ENCODE measurements at places on chromosomes 12 and 14. TPM values are rescaled to one million over a fixed set of nuclear protein-coding genes. Genes with fewer than 3 reads are reported as not detected.

- H3K4me3 ChIP-seq, result no peak overlapping the region
- H3K27ac ChIP-seq, result no peak overlapping the region
- no peak for DNase-seq
- no peaks in the 10 kb centered on the region for H3K27me3 ChIP-seq
- no peaks in the 10 kb centered on the region for H3K36me3 ChIP-seq
Observed at GRCh38 chr14:31060253-31060875, 34.2 kb upstream of the STRN3 start.

DNA sequence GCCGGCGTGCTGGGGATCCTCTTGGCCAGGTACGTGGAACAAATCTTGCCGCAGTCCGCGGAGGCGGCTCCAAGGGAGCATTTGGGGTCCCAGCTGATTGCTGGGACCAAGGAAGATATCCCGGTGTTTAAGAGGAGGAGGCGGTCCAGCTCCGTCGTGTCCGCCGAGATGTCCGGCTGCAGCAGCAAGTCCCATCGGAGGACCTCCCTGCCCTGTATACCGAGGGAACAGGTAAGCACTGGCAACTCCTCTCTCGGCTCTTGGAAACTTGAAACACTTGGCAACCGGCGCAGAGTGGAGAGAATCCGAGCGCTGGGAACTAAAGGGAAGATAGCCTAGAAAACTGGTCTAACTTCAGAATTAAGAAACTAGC, 1.7 kb downstream of the PDE3A start:
- H3K4me1 ChIP-seq, result no peaks in the 10 kb centered on the region
- no peak for DNase-seq
- H3K36me3 ChIP-seq, result no peaks in the 10 kb centered on the region
- no peak overlapping the region for H3K4me3 ChIP-seq

The ZDHHC22 gene
- total RNA-seq, result not detected

DNA sequence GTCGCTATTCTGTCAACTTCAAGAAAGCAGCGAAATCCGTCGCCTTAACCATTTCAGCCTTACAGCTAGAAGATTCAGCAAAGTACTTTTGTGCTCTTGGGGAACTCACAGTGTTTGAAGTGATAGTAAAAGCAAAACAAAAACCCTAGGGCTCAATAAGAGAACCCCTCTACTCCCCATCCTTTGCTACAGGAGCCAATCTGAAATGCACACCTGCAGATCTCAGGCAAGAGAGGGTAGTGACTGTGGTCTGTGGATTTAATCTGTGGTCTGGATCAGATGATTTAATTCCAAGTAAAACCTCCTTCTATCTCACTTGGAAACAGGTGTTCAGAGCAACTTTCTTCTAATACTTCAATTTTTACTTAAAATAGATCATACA, 422.9 kb upstream of the OR4E1 start:
- peaks cover 47% of the 10 kb centered on the region for H3K4me1 ChIP-seq
- H3K4me3 ChIP-seq, result peak overlapping the region; percentile 69
- no peaks in the 10 kb centered on the region for H3K36me3 ChIP-seq
- H3K27me3 ChIP-seq, result no peaks in the 10 kb centered on the region
- peak overlapping the region; percentile 87 for H3K27ac ChIP-seq
- peak; percentile 29 for DNase-seq

- DNase-seq, result no peak
- H3K36me3 ChIP-seq, result no peaks in the 10 kb centered on the region
- H3K4me3 ChIP-seq, result no peak overlapping the region
- H3K27me3 ChIP-seq, result peaks cover 2% of the 10 kb centered on the region
- no peak overlapping the region for H3K27ac ChIP-seq
Observed at GRCh38 chr12:48779869-48780268, 9.0 kb downstream of the ADCY6 start.

DNA sequence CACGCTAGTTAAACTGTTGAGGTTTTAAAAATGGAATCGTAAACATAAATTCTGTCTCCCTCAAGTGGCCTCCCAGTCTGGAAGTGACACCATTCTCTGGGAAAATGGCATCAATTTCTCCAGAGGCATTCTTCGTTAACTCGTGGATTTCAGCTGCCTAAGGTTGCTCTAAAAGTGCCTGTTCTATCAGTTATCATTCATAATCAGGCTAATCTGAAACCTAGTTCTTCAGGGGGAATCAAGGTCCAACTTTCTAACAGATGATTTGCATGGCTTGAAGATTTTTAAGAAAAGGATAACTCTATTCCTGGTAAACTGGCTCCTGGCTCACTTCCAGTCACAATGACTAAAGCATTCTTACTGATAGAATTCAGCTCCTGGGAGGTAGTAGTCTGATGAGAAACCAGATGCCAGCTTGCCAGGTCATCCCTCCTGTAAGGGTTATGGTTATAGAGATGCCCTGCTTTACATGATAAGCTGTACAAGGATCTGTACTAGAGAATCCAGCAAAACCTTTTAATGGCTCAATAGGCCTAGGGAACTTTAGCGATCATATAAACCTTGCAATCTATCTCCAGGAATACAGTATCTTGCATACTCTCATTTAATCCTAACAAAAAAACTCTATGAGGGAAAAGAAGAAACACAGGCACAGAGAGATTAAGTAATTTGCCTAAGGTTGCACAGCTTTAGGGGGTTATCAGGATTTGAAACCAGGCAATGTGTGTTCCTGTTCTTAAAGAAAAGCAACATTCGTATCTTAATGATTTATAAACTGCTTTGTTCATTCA, 1.5 kb downstream of the L3HYPDH start:
- H3K36me3 ChIP-seq, result peaks cover 20% of the 10 kb centered on the region
- no peak for DNase-seq
- peak overlapping the region; percentile 79 for H3K27ac ChIP-seq
- H3K27me3 ChIP-seq, result no peaks in the 10 kb centered on the region

The FZD10 gene
- total RNA-seq, result not detected

The TAS2R7 gene
- total RNA-seq, result not detected

GRCh38 chr14:89615421-89615820, 198.4 kb upstream of the FOXN3 start:
- peaks cover 39% of the 10 kb centered on the region for H3K36me3 ChIP-seq
- H3K27me3 ChIP-seq, result no peaks in the 10 kb centered on the region
- peaks cover 65% of the 10 kb centered on the region for H3K4me1 ChIP-seq
- peak overlapping the region; percentile 97 for H3K27ac ChIP-seq
- no peak for DNase-seq

The SRRM4 gene
- not detected for total RNA-seq

DNA sequence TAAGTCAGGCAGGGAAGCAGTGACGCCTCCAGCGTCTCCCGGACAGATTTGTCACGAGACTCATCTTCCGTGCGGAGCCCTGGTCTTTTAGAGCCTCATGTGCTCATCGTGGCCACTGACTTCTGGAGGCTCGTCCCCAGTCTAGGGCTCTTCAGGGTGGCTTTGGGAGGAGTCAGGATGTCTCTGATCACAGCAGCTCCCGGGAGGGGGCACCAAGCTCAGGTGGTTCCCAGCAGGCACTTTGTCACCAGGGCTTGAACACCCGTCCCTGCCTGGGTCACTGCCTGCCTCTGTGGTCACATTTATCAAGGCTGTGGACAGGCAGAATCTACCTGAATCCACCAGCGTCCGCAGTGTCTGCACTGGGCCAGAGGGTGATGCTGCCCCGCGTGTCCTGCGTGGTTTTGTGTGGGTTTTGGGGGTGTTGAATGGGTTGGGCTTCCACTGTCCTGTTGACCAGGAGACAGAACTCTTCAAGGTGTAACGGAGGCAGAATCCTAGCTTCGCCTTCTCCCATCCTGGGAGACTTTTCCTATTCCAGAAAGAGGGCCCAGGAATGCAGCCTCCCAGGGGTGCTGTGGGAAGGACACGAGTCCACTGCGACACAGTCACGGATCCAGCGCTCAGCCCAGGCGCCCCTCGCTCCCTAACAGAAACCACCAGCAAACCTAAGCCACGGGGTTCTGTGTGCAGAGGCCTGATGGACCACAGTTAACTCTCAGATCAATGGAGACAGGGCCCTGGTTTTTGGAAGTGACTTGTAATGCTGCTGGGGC, 132.3 kb downstream of the ADGRD1 start:
- H3K36me3 ChIP-seq, result no peaks in the 10 kb centered on the region
- peaks cover 10% of the 10 kb centered on the region for H3K4me1 ChIP-seq
- no peak overlapping the region for H3K27ac ChIP-seq
- no peak overlapping the region for H3K4me3 ChIP-seq
- peaks cover 10% of the 10 kb centered on the region for H3K27me3 ChIP-seq
- no peak for DNase-seq

DNA sequence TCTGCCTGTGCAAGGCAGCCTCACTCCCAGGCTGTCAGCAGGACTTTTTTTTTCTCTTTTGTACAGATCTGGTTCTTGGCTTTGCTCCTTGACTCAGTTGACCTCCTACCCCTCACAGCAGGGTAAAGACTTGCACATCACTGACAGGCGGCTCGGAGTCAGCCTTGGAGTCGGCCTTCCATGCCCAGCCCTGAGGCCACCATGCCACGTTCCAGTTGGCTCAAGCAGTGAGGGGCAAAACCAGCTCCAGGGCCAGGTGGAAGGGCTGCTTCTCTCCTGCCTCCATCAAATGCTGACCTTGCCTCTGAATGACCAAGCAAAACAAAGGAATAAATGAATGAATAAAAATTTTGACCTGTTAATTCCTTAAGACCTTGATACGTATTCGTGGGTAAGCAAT, 27.6 kb downstream of the JAG2 start:
- no peak for DNase-seq
- H3K36me3 ChIP-seq, result peaks cover 3% of the 10 kb centered on the region
- H3K27me3 ChIP-seq, result no peaks in the 10 kb centered on the region
- H3K4me1 ChIP-seq, result no peaks in the 10 kb centered on the region
- H3K4me3 ChIP-seq, result no peak overlapping the region

DNA sequence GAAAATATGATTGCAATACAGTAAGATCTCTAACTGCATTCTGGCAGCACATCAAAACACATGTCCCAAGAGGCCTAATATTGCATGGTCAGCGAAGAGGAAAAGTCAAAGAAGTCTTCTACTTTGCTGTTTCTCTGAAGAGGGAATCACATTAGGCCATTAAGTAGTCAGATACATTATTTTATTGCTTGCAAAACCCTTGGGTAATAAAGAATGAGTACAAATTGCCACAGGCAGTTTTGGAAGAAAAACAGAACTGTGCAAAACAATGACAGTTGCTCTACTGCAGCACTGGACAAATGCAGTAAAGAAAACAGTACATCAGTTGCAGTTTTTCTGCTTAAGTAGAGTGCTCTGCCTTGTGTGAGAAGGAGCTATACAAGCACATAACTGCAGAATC, 211.9 kb downstream of the MED13L start:
- H3K4me3 ChIP-seq, result no peak overlapping the region
- no peaks in the 10 kb centered on the region for H3K36me3 ChIP-seq
- DNase-seq, result no peak
- no peaks in the 10 kb centered on the region for H3K27me3 ChIP-seq
- no peak overlapping the region for H3K27ac ChIP-seq

The TESPA1 gene
- 186 TPM for total RNA-seq

GRCh38 chr12:121300083-121300819, 3.7 kb upstream of the CAMKK2 start:
- H3K27me3 ChIP-seq, result peaks cover 4% of the 10 kb centered on the region
- H3K4me1 ChIP-seq, result peaks cover 17% of the 10 kb centered on the region
- no peak overlapping the region for H3K27ac ChIP-seq

DNA sequence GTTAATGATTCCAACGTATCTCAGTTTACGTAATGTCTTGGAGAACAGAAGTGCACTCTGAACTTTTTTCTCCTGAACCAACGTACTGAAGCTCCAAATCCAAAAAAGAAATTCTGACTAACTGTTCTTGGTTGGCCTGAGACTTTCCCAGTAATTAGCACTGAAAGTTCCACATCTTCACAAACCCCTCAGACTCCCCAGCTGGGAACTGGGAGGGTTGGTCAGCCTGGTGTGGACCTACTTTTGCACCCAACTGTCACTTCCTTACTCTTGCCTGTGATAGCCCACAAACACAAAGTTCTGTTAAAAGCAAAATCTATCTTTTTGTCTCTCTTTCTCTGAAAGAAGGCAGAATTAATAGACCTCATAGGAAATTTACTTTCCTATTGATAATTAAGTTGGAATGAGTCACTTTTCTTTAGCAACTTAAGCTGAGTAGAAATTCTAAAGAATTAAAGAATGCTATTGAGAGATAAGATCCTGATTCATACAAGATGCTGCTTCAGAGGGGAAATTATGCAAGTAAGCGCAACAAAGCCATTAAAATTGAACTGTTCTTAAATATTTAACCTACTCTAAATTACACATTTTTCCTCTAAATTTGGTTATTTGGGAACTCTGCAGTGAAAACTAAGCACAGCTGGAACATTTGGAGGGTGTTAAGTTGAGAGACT, 155.0 kb downstream of the EPS8 start:
- H3K27ac ChIP-seq, result no peak overlapping the region
- no peak overlapping the region for H3K4me3 ChIP-seq
- no peak for DNase-seq
- H3K36me3 ChIP-seq, result no peaks in the 10 kb centered on the region
- peaks cover 7% of the 10 kb centered on the region for H3K27me3 ChIP-seq

GRCh38 chr12:75257510-75257909, 47.9 kb upstream of the KCNC2 start:
- H3K27me3 ChIP-seq, result no peaks in the 10 kb centered on the region
- H3K4me3 ChIP-seq, result no peak overlapping the region
- no peaks in the 10 kb centered on the region for H3K36me3 ChIP-seq
- peaks cover 14% of the 10 kb centered on the region for H3K4me1 ChIP-seq
- no peak overlapping the region for H3K27ac ChIP-seq
- no peak for DNase-seq

- no peaks in the 10 kb centered on the region for H3K4me1 ChIP-seq
- no peak overlapping the region for H3K27ac ChIP-seq
- no peak overlapping the region for H3K4me3 ChIP-seq
- H3K27me3 ChIP-seq, result peaks cover 3% of the 10 kb centered on the region
- no peak for DNase-seq
- no peaks in the 10 kb centered on the region for H3K36me3 ChIP-seq
Observed at GRCh38 chr14:72270749-72271148, 338.5 kb downstream of the RGS6 start.

GRCh38 chr12:123723765-123724164, 11.6 kb downstream of the ATP6V0A2 start:
- H3K36me3 ChIP-seq, result peaks cover 73% of the 10 kb centered on the region
- DNase-seq, result no peak

The PRKD1 gene
- total RNA-seq, result not detected

The HRK gene
- total RNA-seq, result not detected

Measured in activated T-helper 2 cell treated with anti-CD3 and anti-CD28 coated beads, Interferon-gamma antibody, Interleukin-2, Interleukin-4, amounts not matched to agents 10 μg/mL and 5 μg/mL and 100 μg/mL, durations not matched to agents 14 hours and 24 hours and 36 hours (primary cell).